ENCODE measurements at places on chromosomes 2 and 18. TPM values are rescaled to one million over a fixed set of nuclear protein-coding genes. Genes with fewer than 3 reads are reported as not detected.

- DNase-seq, result no peak
Observed at GRCh38 chr2:234425639-234426603, 71.0 kb downstream of the ARL4C start.

DNA sequence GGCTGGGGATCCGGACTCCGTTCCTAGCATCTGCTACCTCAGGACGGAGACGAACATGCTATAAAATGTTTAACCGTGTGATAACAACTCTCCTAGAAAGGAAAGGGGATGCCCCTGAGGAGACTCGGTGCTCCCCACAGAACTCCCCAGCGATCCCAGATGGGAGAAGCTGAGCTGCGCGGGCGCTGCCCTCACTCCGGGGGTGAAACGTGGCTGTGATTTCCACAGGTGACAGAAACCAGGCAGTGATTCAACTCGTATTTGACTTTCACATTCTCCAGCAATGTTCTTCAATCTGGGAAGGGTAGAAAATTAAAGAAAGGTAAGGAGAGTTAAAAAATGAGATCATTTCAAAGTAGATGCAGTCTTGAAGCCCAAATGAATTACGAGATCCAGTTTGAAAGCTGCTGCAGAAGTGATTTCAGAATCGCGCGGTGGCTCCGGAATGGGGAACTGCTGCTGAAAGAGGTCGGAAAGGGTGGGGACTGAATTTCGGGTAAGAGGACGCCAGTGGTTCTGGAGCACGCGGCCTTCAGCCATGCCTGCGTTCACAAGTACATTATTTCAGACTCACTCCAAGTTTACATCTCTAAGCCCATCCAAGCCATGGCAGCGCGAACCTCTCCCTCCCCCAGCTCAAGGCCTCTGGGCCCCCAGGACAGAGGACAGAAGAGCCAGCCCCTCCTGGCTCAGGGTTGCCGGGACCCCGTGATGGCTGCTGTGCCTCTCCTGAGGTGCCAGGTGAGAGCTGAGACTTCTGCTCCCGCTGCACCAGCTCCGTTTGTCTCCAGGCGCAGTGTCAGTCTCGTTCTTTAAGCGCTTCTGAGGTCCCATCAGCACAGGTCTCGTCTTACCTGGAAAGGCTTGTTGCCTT lies 39.5 kb downstream of the ADNP2 start:
- DNase-seq, result peak; percentile 5

- DNase-seq, result peak; percentile 49
Observed at GRCh38 chr2:215973954-215974699, 39.2 kb downstream of the MREG start.

- no peak for DNase-seq
Observed at GRCh38 chr2:172512810-172513523, 42.9 kb upstream of the PDK1 start.

DNA sequence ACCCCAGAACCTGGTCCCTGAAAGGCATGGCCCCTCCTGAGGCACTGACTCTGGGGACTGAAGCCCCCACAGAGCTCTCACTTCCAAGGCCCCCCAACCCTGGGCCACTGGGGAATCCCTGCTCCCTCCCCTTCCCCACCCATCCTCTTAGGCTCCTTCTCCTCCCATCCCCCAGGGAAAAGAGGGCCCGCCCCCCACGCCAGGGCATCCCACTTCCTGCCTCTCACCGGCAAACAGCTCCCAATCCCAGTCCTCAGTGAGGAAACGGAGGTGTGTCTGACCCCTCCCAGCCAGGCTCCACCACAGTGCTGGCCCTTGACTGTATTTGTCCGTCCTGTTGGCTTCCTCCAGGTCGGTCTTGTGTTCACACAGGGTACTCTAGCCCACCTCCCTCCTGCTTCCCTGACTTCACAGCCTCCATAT lies 35.0 kb upstream of the PTMA start:
- no peak for DNase-seq

- DNase-seq, result no peak
Observed at GRCh38 chr2:53231908-53232307, 535.7 kb upstream of the CHAC2 start.

GRCh38 chr2:80634590-80634989 lies 330.0 kb upstream of the LRRTM1 start:
- DNase-seq, result no peak

DNA sequence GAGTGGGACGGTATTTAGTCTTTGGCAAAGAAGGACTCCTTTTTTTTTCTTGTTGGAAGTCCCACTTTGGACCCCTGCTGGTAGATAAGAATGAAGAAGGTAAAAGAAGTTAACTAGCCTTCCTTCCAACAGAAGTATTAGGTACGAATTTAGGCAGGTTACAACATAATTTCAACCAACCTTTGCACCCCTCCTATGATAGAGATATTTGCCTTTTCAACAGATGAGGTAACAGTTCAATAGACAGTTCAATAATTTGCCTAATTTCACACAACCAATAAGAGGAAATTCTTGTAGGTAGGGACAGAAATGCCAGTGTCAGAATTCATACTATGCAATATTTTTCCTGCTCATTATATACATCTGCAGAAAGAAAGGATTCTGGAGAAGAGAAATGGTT lies 100.8 kb downstream of the CCDC141 start:
- no peak for DNase-seq

GRCh38 chr2:195659982-195660890 lies 3.2 kb downstream of the SLC39A10 start:
- DNase-seq, result peak; percentile 68

DNA sequence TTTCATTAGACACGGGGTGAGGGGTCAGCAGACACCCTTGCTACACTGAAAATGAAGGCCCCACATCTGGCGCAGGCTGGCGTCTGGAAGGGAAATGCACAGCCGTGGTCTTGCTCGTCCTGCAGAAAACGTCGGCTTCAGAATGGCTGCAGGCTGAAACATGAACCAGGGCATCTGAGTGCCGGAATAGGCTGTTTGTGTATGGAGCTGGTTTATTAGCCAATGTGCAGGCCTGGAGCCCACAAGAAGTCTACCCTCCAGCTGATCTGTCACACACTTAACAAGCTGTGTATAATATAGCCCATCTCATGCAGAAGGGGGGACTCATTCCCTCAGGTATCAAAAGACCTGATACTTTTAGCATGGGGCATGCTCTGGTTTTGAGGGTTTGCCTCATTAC lies 153.4 kb upstream of the SOX11 start:
- DNase-seq, result no peak

Gene RAD51AP2
- not detected for total RNA-seq

Gene SOX11
- not detected for total RNA-seq

Gene RBKS
- total RNA-seq, result 4.9 TPM

Gene MYCN
- total RNA-seq, result not detected

Gene LINC00305
- total RNA-seq, result not detected

Gene IL1B
- 2.6 TPM for total RNA-seq

Gene CNDP1
- total RNA-seq, result not detected

Gene SKA1
- total RNA-seq, result 37.5 TPM

Gene MTLN
- total RNA-seq, result 86.7 TPM

Gene MYL12A
- total RNA-seq, result 944 TPM

Gene TMEM237
- 58.8 TPM for total RNA-seq

Measured in M059J (cell line).